ENCODE measurements at places on chromosomes 13 and 19.

DNA sequence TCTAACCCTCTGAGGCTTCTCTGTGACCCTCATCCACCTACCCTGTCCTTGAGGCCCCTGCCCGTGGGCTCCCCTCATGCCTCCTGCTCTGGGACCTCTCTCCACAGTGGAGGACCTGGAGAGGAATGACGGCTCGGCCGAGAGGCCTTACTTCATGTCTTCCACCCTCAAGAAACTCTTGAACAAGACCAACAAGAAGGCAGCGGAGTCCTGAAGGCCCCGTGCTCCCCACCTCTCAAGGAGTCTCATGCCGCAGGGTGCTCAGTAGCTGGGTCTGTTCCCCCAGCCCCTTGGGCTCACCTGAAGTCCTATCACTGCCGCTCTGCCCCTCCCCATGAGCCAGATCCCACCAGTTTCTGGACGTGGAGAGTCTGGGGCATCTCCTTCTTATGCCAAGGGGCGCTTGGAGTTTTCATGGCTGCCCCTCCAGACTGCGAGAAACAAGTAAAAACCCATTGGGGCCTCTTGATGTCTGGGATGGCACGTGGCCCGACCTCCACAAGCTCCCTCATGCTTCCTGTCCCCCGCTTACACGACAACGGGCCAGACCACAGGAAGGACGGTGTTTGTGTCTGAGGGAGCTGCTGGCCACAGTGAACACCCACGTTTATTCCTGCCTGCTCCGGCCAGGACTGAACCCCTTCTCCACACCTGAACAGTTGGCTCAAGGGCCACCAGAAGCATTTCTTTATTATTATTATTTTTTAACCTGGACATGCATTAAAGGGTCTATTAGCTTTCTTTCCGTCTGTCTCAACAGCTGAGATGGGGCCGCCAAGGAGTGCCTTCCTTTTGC is 10.8 kb upstream of the ILF3 start:
- no peak for DNase-seq

- no peak for DNase-seq
Observed at GRCh38 chr13:90751026-90751425, 596.5 kb upstream of the MIR17HG start.

- DNase-seq = no peak
Observed at GRCh38 chr19:7520131-7521051, 2.0 kb upstream of the MCOLN1 start.

GRCh38 chr19:2627319-2627829 is 75.1 kb downstream of the GNG7 start:
- peak; percentile 85 for DNase-seq

- DNase-seq = no peak
Observed at GRCh38 chr13:99902657-99903056, 68.9 kb downstream of the ZIC5 start.

- no peak for DNase-seq
Observed at GRCh38 chr13:48978942-48979601, 3.4 kb downstream of the FNDC3A start.

- DNase-seq = no peak
Observed at GRCh38 chr13:30038884-30039283, 188.5 kb upstream of the UBL3 start.

GRCh38 chr13:96734499-96734898 is 259.8 kb downstream of the OXGR1 start:
- DNase-seq = no peak

- no peak for DNase-seq
Observed at GRCh38 chr13:42645717-42646116, 71.8 kb downstream of the TNFSF11 start.

DNA sequence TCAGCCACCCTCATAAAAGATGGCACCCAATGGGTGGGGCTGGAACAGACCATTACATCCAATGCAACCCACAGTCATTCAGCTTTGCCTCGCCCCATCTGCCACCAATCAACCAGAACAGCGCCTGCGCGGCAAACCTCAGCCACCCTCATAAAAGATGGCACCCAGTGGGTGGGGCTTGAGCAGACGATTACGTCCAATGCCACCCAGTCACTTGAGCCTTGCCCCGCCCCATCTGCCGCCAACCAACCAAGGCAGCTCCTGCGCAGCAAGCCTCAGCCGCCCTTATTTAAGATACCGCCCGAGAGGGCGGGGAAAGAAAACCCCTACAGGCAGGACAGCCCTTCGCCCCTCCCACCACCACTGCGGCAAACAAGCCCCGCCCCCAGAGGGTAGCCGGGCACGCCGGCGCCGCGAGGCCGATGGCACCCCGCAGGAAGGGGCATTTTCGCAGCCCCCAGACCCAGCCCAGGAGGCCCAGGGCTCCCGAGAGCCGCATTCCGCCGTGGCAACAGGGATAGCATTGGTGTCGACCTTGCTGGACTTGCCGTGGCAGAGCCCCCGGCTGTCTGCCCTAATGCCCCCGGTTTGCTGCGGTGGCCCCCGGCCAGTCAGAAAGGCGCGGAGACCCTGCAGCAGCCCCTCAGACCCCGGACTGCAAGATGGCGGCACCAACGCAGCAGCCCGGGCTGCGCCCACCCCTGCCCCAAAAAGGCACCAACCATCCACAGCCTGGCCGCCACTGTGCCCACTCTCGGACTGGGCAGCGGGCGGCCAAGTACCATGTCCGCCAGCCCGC is 675 bp downstream of the PEG3 start:
- DNase-seq = peak; percentile 6

DNA sequence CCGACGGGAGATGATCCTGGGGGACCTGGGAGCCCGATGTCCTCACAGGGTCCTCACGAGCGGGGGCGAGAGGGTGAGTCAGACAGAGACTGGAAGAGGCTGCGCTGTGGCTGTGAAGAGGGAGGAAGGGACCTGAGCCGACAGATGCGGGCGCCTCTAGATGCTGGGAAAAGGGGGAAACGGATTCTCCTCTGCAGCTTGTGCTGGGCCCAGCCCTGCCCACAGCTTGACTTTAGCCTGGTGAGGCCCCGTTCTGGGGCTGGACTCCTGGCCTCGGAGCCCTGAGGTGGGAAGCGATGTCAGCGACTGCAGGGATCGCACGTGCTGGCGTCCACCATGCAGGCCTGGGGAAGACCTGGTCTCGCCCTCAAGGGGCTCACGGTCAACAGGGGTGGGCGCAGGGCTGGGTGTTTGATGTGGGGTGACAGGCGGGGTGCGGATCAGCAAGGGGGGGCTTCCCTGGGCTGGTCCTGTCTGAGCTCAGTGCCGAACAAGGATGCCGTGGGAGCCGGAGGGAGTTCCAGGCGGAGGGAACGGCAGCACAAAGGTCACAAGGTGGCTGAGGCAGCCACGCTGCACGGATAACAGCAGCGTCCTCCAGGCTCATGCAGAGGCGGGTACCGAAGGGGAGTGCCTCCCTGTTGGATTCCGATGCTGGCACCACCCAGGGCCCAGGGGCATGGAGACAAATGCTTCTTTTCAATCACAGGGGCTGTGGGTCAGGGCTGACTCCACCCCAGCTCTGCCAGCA is 31.8 kb downstream of the PIP5K1C start:
- DNase-seq = no peak

- no peak for DNase-seq
Observed at GRCh38 chr13:37302686-37303085, 197.2 kb upstream of the CSNK1A1L start.

- no peak for DNase-seq
Observed at GRCh38 chr19:14028901-14029300, 953 bp downstream of the RLN3 start.

DNA sequence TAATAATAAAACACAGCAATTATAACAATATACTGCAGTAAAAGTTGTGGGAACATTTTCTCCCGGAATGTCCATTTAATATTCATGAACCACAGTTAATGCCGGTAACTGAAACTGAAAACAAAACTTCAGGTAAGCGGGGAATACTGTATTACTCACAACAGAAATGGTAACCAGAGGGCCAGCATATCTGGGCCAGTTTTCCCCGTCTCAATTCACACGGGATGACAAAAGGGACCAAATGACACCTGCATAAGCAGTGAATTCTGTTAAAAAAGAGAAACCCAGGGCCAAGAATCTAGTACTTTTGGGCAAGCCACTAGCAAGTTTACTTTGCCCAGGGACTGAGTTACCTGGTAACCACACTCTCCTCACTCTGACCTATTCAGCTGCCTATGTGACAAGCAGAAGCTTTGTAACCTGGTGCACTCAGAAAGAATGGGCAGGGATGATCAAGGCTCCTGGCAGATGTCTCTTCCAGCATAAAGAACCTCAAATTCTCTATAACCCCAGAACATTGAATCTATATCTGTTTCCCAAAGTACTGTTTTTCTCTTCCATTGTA is 1171.2 kb downstream of the DIAPH3 start:
- DNase-seq = no peak

DNA sequence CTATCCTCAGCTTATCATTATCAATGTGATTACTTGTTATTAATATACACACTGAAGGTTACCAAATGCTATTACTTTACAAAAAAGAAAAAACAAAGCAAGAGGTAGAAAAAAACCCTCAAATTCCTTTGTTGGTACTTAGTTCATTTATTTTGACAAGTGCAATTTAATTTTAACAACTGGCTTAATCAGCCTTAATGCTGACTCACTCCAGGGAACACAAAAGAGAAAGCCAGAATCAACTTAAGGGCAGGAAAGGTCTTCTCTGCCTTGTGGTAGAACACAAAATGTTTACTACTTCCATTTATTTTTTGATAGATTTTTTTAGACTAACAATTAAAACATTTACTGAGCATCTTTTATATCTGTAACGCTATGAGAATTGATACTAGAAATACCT is 417.1 kb downstream of the PCDH17 start:
- no peak for DNase-seq

DNA sequence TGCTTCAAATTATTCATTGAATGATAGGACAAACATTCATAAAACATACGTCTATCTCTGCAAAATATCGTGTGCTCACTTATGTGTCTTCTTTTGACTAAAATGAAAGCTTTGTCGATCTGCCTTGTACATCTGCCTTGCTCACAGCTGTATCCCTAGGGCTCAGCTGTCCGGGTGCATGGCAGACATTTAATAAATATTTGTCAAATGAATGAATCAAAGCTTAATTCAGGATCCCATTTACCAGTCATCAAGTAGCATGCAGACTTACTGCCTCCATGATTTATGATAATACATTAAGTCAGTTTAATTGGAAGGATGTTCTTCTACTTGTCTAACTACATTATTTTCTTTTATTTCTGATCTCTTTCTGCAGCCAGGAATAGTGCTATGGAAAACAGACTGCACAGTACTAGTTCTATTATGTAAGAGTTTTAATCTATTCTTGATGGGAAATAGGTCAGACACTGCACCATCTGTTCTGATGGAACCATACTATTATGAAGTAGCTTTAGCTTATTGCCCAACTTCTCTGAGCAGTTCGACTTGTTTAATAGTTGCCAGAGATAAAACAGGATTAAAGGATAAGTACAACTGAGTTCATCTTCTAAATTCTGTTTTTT is 13.2 kb downstream of the SLC46A3 start:
- no peak for DNase-seq

DNA sequence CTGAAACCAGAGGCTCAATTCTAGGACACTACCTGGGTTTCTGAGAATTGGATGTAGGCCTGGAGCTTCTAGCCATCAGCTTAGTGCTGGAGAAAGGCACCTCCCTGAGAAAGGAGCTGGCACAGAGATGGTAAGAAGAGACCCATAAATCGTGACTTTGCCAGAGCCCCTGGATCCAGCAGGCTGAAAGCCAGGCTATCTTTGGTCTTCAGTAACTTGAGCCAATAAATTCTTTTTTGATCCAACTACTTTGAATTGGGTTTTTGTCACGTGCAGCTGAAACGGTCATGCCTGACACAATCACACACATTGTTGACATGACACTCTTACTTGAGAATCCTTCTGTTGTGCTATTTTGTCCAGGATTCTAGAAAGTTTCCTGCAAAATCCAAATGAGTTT is 103.4 kb downstream of the LHFPL6 start:
- no peak for DNase-seq

DNA sequence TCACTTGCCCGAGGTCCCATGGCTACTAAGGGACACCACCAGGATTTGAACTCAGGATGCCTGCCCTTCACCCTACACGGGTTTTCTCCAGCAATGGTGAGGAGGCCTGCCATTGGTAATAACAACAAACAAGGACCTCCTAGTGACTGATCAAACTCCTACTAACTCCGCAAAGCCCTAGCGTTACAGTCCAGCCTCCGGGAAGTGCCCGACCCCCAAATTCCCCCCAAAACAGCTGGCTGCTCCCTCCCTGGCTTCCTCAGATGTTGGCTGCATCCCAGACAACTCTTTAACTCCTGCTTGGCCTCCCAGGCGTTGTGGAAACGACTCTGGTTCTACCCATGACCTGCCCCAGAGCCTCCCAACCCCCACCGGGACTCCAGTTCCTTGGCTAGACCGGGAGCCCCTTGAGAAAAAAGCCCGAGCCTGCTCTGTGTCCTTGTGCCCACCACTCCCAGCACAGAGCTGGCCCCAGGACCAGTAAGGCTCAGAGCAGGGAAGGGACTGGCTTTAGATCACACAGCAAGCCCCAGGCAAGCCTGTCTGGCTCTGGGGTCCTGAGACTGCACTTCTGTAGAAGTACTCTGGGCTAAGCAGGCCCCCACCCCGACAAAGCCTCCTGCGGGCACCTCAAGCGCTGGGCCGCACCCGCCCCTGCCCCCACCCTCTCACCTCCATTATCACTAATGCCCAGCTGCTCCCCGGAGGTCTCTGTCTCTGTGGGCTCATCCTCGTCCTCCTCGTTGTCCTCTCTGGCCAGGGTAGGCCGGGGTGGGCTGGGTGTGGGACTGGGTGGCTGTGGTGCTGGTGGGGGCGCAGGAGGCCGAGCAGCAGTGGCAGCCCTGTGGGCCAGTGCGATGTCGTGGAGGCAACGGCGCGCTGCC is 4.7 kb downstream of the AKT1S1 start:
- DNase-seq = no peak

GRCh38 chr13:42626176-42626860 is 52.4 kb downstream of the TNFSF11 start:
- no peak for DNase-seq

DNA sequence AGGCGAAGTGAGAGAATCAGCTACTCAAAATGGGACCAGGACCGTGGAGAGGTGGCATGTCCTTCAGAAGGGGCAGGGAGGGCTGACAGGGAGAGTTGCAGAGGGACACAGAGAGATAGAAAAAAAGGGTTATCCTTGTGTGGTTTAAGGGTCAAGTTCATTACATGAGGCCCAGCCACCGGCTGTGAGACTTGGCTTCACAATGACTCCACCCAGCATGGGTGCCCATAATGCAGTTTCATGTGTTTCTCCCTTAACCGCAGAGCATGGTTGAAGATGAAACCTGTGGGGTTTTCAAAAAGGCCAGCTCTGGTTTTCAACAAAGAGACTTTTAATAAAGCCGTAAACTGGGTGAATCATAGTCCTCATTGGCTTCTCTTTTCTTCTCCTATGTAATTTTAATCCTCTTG is 164.6 kb downstream of the KLF5 start:
- DNase-seq = peak; percentile 32

- no peak for DNase-seq
Observed at GRCh38 chr13:94559222-94559795, 36.6 kb downstream of the TGDS start.

All from stimulated activated CD4-positive, alpha-beta T cell treated with anti-CD3 and anti-CD28 coated beads, Interleukin-1b, Interleukin-23, amount 100 ng/mL, for 48 hours (primary cell).